Lower lobe of right lung (tissue), 2 donors: ENCODE measurements at places on chromosomes 1 and 21. TPM values are rescaled to one million over a fixed set of nuclear protein-coding genes. Genes with fewer than 3 reads are reported as not detected.

DNA sequence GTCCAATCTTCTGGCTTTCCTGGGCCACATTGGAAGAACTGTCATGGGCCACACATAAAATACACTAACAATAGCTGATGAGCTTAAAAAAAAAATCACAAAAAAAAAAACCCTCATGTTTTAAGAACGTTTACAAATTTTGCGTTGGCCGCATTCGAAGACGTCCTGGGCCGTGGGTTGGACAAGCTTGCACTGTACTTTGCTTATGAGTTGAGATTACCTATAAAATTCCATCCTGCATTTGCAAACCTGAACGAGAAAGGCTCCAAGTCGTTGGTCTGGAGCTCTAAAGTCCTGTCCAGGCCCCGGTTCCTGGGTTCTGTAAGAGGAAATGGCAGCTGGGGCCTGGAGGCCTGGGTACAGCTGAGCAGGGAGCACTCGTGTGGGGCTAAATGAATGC is 51.4 kb downstream of the KIAA1614 start:
- DNase-seq: no peak

DNA sequence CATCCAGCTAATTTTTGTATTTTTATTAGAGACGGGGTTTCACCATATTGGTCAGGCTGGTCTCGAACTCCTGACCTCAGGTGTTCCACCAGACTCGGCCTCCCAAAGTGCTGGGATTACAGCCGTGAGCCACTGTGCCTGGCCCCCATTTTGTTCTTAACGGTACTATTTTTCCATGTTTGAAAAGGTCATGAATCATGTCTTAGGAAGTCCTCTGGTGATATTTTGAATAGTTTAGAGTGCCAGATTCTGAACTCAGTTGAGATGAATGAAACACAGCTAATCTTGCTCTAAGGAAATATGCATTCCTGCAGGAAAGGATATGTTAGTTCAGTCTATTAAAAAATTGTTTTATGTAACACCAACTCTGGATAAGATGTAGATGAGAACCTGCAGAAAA is 62.6 kb upstream of the ATP2B4 start:
- no peak for DNase-seq

DNA sequence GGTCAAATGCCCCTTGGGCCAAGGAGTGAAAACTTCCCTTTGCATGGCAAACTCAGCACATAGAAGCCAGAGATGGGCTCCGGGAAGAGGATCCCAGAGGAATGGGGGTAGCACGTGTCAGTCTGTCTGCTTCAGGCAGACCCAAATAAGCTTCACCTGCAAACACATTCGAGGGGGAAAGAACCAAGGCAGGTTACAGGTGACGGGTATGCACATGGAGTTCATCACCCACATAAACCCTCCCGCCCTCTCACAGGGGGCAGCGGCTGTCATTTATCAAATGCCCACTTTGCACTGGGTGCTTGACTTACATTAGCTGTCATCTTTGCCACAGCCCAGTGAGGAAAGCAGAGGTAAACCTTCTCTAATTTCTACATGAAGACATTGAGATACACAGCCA is 73.0 kb upstream of the TLR5 start:
- DNase-seq: no peak

GRCh38 chr1:99527078-99527477 is 118.8 kb upstream of the PALMD start:
- DNase-seq: no peak

GPR52 gene
- 2.6 TPM for total RNA-seq

PGBD2 gene
- 9.1 TPM for total RNA-seq

DNA sequence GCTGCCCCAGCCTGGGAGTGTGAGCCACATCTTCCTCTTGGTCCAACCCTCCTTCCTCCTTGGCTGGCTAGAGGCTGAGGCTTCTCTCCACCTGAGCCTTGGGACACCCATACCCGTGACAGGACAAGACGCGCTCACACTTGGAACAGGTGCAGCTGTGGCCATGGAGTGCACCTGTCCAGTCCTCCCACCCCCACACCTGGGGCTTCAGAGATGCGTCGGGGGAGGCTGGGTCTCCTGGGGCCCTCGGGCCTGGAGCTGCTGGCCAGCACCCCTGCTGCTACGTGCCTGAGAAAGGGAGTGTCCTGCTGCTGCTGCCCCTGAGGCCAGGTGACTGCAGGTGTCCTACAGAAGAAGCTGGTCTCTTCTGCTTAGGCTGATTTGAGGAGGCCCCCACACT is 37.0 kb upstream of the TMEM52 start:
- no peak for DNase-seq

- no peak for DNase-seq
Measured at GRCh38 chr1:2523191-2523890, 3.1 kb downstream of the PANK4 start.

HSF2BP gene
- 0.32 TPM for total RNA-seq

DNA sequence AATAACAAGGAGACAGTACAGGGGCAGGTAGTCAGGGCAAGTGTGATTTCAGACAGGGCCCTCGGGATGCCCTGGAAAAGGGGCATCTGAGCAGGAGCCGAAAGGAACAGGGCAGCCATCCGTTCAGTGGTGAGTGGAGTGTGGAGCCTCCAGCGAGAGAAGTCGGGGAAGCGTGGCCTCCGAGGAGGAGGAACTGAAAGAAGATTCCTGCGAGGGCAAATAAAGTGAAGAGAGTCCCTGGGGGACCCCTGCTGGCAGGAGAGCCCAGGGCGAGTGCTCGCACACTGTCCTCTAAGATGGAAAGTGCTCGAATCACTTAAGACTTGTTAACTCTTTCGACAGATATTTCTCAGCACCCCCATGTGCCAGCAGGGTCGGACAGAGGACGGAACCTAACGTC is 3.5 kb upstream of the UTS2 start:
- DNase-seq: no peak
